ENCODE measurements at places on chromosomes 2 and 18.

DNA sequence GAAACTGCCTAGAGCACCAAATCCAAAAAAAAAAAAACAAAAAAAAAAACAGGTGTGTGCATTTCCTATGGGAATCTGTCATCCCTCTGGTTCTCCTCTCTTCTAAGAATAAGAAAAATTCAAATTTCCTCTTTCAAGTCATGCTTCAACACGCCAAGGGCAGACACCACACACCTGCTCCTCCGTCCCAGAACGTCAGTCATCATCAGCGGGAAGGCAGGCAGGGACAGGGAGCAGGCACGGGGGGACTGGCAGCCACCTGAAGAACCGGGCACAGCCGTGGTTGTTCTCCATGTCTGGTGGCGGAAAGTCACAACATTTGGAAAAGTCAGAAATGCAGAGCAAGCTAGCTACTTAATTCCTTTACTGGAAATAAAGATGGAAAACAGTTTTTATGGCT, 214.8 kb downstream of the IKZF2 start:
- no peak for DNase-seq

DNA sequence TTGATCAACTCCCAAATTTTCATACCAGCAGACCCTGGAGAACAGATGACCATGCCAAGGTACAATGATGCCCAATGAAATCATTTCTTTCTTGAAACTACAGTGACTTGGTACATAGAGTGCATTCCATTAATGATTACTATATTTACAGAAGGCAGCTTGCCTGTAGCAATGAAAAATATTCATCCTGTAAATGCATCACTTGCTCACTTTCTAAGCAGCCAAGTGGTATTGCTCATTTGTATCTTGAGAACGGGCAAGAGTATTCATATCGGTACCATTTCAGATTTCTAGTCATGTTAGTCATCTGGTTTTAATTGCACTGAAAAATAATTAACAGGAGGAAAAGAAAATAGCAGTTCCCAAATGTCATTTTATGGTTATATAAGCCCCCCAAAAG, 59.6 kb downstream of the VIL1 start:
- no peak for DNase-seq

DNA sequence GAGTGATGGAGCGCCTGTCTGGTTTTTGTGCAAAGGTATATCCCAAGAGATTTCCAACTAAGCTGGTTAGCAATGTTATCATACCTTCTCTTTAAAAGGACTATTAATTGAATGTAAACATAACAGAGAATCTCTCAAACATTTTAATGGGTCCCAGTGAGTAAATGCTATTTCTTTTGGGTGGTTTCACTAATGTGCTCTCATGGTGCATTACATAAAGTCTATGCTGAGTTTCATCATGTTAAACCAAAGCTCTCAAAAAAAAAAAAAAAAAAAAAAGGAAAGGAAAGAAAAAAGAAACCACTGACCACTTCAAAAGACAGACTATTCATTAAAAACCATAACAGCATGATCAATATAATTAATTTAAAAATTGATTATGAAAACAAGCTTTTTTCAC, 119.1 kb upstream of the SCN1A start:
- no peak for DNase-seq

DNA sequence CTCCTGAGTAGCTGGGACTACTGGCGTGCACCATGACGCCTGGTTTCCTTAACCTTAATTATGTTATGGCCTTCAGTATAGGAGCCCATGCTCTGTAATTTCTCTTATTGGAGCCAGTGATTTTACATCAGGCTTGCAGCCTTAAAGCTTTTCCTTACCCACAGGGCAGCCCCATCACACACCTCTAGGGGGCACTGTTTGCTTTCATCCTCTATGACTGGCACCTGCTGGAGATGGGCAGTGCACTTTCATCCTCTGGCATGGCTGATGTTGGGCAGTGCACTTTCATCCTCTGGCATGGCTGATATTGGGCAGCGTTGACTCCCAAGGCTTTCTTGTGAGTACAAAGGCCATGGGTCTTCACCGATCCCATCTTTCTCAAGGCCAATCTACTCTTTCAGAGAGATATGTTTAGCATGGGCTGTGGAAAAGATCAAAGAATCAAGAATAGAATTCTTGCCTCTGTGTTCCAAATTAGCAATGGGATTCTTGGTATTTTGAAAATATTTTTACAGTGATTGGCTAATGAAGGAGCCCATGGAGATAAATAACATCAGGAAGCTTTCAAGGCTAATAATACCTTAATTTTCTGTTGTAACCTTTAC, 80.7 kb upstream of the MEX3C start:
- DNase-seq, result no peak

Data from T follicular helper cell (primary cell).